ENCODE measurements at places on chromosomes 5 and 9.

DNA sequence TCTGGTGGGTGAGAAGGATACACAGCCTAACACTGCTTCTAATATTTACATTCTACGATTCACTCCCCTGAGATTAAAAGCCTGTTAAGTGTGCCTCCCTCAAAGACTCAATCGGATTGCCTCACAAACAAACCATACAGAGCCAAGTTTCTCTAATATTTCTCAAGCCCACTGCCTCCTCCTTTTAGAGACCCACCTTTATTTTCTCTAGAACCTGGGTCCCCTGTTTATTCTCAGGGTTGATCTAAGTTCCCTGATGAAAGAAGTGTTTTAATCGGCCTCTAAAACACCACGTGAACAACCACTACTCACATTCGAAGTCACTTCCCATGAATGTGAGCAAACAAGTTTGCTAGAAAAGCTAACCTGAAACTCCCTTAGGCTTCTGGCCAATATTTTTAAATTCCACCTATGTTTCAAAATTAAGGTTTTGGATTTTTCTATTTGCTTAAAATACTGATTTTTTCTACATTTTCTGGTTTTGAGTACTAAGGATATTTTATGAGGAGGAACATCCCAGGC, 76.5 kb downstream of the GLIS3 start:
- no peak for DNase-seq

- DNase-seq = no peak
Measured at GRCh38 chr9:101442318-101442717, 6.7 kb upstream of the ALDOB start.

DNA sequence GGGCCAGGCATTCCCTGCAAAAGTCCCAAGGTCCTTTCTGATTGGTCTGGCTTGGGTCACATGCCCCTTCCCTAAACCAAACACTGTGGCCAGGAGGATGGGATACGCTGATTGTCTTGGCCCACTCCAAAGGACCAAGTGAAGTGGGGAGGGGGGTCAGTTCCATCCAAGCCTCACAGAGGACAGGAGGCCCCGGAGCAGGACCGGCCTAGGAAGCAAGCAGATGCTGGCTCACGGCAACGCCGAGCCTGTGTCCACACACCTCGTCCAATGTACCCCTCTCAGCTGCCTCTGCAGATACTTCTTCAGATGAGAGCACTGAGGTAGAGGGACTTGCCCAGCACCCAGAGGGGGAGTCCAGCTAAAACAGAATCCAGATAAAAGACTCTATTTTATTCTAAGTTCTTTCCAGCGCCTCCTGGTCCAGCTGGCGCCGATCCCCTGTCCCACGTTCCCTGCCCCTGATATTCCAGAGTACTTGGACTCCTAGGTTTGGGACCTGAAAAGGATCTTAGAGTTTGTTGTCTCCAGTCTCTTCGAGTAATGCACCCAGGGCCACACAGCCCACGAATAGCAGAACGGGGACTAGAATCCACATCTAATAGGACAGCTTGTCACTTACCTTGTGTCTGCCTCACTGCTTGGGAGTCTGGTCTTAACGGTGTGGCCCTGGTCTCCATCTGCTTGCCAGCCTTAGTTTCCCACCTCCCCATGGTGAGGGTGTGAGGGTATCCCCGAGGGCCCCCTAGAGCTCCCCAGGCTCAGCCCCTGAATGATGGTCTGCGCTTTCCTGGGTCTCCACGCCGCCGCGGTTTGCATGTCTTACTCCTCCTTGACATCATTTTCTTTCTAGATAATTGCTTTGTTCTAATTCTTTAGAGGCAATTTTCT, 72.4 kb upstream of the UNC5A start:
- no peak for DNase-seq

DNA sequence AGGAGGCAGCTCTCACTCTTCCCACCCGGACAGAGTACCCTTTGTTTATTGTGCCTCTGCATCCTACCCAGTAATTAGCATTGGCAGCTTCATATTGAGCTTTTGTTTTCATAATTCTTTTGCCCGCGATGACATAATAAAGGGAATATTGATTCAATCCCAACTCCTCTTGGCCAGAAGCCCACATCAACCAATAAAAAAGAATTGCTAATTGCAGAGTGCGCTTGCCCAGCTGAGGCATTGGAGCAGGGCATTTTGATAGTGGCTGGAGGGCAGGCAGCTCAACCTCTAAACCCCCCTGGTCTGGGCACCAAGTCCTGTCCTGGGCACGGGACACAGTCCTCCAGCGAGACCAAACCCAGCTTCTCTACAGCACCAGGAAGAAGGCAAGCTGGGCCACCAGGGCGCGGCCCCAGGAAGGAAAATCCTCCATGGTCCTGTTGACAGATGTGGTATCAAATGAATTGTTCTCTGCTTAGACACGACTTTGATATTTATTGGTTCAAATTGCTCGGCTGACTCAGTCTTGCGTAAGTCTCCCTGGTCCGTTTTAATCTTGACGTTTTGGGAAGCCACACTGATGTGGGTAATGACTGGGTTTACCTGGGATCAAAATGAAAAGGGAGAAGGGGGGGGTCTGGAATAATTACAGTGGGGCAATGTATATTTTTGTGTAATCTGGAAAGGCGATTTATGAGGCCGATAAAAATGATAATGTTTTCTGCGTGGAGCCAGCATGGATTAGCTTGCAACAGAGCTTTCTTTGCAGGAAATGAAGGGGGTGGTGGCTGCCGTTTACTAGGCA, 220.7 kb upstream of the MSX2 start:
- DNase-seq = no peak

DNA sequence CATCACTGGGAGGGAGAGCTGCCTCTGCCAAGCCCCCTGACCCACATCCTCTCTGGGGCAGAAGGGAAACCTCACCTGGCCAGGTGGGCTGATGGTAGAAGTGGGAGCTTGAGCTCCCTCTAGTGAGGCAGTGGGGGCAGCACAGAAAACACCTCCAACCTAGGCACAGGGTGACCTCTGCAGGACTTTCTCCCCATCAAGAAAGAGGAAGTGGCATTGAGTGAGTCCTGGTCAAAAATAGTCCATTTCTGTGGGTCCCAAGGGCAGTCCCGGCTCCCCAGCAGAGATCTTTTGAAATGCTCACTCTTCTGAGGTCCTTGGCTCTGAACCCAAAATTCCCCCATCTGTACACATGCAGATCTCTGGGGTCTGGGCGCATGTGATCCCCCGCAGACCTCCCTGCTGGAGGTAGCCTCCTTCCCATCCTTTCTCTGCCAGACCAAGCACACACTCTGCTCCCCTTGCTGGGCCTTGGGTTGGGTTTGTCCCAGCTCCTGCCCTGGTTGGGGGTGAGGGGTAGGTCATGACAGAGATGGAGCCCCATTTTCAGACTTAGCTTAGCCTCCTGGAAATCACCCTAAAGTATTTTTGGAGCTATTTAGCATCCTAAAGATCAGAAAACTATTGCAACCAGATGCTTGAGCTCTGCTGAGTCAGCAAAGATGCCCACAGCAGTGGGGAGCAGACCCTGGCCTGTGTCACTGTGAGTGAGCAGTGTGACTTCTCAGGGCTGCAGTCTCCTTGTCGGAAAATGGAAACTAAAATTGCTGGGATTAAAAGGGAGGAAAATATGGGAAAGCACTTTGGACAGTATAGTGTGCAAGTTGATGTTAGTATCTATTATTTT, 41.6 kb upstream of the LCP2 start:
- DNase-seq = peak; percentile 73

GRCh38 chr5:84290161-84290560, 94.5 kb downstream of the EDIL3 start:
- DNase-seq = no peak

GRCh38 chr5:54259090-54259489, 51.3 kb downstream of the ARL15 start:
- no peak for DNase-seq

GRCh38 chr9:133492061-133493021, 13.4 kb upstream of the SLC2A6 start:
- DNase-seq = no peak

GRCh38 chr5:76162335-76162734, 79.2 kb downstream of the SV2C start:
- DNase-seq = no peak

DNA sequence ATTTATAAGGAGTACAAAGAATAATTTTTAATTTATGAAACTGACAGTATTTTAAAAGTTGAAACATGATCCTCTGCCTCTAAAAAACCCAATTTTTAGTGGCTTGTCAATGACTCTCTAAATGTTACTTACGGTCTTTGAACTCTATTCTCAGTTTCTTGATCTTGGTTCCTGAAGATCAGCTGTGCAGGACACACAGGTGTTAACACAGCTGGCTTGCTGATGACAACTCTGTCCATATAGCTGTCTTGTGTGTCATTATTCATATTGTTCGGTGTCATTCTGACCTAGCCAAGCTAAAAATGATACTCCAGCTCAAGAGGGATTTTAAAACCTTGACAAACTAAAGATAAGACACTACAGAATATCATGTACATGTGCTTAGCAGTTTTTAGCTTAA, 314.5 kb downstream of the CCDC171 start:
- no peak for DNase-seq

DNA sequence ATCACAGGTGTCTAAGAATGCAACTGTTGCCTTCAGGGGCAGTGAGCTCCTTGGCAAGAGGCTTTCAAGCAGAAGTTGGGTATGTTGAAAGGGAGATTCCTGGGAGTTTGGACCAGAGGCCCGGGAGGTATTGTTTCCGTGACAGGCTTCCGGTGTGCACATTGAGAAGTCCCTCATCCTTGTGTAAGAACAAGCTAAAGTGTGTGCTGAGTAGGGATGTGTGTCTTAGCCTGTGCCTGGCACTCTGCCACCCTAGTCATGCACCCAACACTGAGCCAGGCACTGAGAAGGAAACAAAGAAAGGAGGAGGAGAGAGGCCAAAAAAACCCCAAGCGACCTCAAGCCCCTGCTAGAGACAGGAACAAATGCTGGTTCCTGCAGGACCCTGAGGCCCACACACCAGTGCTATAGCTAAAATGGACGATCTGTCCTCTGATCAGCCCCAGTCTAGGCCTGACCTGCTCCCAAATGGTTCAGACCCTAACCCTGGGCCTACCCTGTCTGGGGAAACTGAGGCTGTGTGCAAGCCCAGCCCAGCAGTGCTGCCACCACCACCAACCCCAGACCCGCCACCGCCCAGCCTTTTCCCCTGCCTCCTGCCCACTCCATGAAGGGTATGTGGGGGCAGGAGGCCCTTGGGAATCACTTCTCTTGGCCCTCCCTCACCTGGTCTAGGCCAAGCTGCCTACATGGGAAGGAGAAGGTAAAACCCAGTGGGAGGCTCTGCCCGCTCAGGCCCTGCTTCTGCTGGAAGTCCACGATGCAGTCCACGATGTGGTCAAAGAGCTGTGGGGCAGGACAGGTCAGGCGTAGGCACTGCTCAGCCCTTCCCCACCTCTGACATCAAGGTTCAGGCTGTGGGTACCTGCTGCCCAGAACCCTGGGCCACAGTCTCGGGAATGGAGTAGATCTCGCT, 12.6 kb downstream of the HK3 start:
- DNase-seq = no peak

DNA sequence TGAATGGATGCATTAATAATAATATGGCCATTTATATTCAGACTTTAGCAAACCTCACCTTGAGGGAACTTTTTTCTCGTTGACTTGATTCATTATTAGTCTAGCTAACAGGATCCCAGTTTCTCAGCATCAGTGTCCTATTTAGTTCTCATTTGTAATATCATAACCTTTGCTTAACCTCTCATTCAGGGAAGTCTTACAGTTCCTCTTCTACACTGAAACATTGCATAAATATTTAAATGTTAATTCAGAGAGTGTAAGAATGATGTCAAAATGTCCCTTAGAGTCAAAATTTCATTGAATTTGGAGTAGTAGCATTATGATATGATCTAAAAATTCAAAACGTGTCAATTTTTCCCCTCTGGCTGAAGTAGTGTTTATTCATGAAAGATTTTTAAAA, 650.1 kb downstream of the EFNA5 start:
- no peak for DNase-seq

DNA sequence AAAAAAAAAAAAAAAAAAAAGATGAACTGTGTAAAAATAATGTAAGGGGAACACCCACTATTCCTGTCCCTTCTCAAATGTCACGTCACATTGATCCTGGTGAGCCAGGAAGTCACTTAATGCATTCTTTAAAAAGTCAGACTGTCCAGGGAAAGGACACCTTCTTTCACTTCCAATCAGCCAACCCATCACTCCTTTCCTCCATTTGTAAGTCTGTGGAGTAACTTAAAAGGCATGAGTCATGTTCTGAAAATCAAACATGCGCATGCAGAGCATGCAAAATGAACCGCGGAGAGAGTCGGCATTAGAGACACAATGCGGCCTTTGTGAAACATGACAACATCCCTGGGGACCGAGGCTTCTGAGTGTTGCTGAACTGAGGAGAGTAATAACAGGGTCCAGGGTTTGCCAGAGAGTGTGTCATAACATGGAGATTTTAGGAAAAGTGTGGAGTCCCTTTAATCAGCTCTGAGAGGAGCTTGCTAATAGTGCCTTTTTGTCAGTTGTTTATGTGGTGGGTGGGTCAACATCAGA, 77.6 kb upstream of the SEMA6A start:
- DNase-seq = no peak

GRCh38 chr9:136075134-136075841, 19.8 kb downstream of the NACC2 start:
- no peak for DNase-seq

GRCh38 chr5:14753947-14754346, 89.4 kb downstream of the OTULIN start:
- DNase-seq = no peak

DNA sequence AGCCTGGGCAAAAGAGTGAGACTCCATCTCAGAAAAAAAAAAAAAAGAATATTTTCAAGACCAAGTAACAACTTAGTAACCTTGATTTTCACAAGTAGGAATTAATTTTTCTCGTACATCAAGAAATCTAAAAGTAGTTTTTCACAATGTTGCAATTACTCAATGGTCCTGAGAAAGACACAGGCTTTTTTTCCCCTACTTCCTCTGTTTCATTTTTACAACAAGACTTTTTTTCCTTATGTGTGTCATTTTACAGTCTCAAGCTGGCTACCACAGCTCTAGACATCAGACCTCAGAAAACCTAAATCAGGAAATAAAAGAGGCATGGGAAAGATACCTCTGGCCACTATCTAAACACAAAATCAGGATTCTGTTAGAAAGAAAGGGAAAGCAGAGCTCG, 45.9 kb downstream of the WDR36 start:
- DNase-seq = peak; percentile 37

DNA sequence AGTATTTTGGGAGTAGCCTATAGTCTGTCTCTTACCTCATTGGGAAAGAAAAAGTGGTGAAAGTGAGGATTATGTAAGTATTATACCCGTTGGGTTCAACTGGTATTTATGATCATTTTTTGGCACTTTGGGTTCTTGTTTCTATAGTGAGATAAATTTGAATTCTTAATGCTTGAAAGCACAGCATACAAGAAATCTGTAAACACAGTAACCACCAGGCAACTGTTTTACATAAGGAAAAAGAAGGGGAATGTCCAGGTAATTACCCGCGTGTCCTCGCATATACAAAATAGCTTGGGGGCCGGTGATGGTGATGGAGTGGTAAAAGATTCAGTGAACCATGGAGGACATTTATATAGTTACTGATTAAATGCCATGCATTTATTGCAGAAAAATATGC, 60.5 kb downstream of the BASP1 start:
- DNase-seq = no peak

DNA sequence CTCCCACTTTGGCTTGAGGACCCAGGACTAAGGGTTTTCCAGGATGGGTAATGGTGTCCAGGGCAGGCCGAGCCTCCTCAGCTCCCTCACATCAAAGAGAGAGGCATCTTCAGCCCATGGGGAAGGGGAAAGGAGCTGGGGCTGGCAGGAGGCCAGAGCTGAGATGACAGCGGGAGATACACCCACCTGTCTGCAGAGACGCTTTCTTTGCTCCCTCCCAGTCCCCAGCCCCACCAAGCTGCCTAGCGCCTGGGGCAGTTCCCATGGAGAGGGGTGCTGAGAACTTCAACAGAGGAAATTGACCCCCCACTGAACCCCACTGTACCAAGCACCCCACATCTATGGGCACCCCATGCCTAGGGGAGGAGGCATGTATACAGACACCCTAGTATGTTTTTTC, 10.6 kb downstream of the PCDH1 start:
- no peak for DNase-seq
